ENCODE measurements at places on chromosomes 13 and 19. TPM values are rescaled to one million over a fixed set of nuclear protein-coding genes. Genes with fewer than 3 reads are reported as not detected.

- no peak for DNase-seq
Observed at GRCh38 chr19:16516381-16516780, 20.2 kb downstream of the C19orf44 start.

GRCh38 chr19:45477713-45478453, 10.1 kb downstream of the FOSB start:
- no peak for DNase-seq

- DNase-seq: no peak
Observed at GRCh38 chr13:40798380-40798779, 9.0 kb downstream of the SLC25A15 start.

- DNase-seq: no peak
Observed at GRCh38 chr19:8392017-8392591, 1.9 kb downstream of the RAB11B start.

DNA sequence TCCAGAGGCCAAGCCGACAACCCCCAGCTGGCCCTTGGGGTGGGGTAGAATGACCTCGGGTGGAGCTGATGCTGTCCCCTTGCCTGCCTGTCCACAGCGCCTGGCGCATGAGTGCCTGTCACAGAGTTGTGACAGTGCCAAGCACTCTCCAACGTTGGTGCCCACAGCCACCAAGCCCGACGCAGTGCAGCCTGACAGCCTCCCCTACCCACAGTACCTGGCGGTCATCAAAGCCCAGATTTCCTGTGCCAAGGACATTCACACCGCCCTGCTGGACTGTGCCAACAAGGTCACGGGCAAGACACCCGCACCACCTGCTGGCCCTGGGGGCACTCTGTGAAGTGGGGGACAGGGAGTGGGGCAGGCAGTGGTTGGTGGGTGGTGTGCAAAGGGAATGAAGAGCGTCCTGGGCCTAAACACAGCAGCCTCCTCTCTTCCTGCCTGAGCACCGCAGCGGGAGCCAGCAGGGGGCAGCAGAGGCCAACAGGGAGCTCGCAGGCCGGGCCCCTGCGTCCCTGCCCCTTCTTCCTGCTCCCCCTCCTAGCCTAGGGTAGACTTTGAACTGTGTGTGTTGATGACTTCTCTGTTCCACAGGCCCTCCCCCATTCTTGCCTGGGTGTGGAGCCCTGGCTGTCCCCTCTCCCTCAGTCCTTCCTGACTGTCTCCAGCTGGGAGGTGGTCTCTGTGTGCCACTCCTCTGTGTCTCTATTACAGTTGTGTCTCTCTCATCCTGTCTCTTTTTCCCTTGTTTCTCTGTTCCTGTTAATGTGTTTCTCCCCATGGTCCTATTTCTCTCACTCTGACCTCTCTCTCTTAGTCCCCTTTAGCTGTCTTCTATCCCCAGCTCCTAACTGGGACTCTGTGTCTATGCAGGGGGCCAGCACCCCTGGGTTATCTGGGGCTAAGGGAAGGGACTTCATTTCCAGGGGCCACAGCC, 6.5 kb downstream of the MED29 start:
- peak; percentile 92 for DNase-seq

DNA sequence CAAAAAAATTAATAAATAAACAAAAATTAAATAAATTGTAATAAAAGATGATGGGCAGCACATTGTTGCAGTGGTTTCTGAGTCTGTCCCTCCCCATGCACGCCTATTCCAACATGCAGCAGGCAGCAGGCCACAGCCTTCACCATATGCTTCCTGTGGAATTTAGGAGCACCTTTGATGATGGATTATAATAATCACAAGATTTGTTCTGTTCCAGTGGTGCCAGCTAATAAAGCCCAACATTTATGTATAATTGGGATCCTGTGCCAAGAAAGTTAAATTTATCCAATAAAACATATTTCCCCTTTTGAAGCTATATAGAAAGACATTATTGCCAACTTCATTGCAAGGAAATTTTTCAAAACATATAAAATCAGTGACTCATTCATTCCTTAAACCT, 328.6 kb downstream of the FGF14 start:
- no peak for DNase-seq

DNA sequence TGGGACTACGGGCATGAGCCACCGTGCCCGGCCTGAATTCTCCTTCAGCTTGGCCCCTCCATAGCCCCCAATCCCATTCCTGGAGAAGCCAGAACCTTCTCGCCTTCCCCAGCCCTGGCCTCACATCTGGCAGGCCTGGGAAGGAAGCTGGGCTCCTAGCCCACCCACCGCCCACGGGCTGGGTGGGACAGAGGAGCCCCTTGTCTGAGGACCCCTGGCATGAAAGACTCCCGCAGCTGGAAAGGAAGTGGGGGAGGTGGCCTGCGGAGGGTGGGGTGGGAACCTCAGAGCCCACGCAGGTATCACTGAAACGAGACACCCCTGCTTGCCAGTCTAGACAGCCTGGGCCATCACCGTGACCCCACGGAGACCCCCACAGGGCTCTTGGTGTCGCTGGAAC, 7.7 kb upstream of the NANOS3 start:
- no peak for DNase-seq

DNA sequence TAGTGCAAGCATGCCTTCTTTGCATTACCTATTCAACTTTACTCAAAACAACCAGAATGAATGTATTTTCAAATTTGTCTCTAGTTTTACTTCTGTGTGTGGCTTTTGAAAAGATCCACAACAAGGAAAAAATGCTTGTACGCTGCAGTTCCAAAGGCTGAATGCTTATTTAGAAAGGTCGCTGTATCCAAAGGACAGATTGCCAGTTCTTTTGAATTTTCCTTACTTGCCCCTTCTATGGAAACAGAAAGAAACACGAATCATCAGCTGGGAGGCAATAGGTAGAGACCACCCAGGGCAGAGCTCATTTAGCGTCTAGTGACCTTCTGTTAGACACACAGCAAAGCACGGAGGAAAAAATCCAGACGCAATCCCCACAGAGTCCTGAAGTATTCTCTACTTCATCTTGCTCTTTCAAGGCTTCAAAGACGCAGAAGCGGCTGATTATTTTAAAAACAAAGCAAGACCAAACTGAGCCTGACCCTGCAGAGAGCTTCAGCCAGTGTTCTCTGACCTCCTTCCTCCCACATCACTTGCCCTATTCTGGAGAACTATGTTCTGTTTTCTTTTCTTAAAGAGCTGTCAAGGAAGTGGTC, 674.6 kb upstream of the SGCG start:
- DNase-seq: no peak

DNA sequence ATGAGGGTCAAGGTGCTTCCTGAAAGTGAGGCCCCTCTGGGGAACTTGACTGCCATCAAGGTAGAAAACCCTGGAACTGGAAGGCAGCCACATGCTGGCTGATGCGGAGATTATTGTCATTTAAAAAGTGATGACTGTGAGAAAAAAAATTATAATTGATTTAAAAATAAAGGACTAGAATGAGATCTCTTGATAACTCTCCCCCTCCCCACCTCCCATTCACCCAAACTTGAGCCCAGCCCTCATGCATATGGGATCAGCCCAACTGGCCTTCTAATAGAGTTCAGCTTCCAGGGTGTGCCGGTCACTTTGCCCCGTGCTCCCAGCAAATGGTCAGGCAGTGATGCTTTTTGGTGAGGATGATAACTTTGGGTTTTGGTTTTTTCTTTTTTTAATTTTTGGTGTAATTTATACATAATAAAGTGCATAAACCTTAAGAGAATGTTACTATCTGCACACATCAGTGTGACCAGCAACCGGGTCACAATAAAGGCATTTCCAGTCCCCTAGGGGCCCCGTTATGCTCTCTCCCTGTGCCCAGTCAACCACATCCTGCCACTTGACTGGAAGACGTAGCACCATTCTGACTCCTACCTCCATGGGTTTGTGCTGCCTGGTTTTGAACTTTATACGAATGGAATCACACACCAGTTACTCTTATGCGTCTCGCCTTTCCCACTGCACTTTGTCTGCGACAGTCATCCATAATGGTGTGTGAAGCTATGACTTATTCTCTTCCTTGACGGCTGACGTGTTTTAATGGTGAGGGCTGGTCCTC, 187.9 kb downstream of the USP12 start:
- DNase-seq: no peak

- DNase-seq: no peak
Observed at GRCh38 chr19:36023432-36023831, 9.2 kb downstream of the CLIP3 start.

DNA sequence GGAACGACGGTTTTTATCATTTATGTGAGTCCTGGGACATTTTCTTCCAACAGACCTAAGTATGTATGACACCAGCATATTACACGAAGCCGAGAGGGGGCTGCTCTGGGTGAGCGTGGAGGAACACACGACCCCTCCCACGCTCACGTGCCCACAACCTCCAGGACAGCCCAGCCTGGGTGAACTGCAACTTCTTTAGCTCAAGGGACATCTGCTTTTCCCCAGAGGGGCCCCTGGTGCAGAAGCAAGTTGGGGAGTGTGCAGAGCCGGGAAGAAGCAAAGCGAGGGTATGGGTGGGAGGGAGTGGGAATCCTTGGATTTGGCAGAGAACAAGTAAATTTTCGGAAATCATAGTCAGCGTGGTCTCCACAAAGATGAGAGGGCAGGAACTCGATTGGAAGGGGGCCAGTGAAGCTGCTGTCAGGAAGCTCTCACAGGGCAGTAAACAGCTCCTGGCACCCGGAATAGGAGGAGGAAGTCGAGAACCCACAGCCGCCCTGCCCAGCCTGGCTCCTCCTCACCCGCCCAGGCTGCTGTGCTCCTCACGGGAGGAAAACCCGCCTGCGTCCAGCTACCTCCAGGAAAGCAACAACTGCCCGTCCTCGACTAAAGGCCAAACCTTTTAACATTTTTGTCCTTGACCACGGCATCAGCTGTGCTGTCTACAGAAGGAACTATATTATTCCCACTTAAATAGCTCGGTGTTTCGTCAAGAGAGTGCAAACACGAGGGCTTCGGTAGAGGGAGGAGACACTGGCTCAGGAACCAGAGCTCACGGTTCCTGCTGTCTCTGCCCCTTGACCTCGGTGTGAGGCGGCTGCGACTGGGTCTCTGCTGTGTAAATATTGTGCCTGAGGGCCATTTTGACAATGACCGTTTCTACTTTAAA, 17.2 kb upstream of the CFAP97D2 start:
- DNase-seq: peak; percentile 64

- DNase-seq: peak; percentile 93
Observed at GRCh38 chr13:74575729-74576125, 441.5 kb upstream of the KLF12 start.

DNA sequence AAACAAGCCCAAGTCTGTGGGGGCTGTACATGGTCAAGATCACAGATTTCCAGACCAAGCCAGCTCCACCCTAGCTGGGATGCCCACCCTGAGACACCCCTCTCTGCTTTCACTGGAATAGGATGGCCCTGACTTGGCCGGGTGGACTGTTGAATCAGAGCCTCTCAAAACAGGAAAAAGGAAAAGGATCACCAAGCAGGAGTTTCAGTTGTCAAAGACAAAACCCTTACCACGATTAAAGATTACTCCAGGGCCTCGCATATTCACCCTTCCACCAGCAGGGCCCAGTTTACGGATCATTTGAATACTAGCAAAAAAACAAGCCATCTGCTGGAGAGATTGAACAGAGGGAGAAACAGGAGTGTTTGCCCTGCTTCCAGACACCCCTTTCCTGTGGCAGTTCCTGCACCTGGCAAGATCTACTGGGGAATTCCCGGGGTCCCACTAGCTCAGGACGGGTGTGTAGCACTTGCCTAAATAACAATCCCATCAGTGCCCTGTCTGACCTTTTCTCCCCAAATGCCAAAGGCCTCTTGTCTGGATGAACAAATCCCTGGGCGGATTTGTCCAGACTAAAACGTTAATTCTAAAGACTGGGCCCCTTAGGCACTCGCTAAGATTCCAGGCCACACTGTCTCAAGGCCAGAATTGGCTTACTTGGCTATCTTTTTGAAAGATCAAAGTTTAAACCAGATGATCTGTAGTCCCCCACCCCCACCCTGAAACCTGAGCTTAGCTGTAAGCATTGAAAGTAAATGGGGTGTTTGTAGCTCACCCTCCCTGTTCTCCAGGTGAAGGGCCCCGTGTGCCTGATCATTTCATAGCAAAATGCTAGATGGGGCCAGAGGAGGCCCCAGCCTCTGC, 38.4 kb downstream of the ACTN4 start:
- peak; percentile 44 for DNase-seq

GRCh38 chr13:104011505-104012241, 945.5 kb upstream of the SLC10A2 start:
- DNase-seq: no peak

DNA sequence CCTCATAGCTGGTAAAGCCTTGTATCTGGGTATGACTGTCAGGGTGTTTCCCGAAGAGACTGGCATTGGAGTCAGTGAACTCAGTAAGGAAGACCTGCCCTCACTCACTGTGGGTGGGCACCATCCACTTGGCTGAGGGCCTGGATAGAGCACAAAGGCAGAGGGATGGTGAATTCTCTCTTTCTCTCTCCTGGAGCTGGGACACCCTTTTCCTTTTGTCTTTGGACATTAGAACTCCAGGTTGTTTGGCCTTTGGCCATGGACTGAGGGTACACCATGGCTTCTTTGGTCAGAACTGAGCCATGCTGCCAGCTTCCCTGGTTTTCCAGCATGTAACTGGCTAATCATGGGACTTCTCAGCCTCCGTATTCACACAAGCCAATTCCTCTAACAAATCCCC, 4.6 kb upstream of the CEACAM1 start:
- no peak for DNase-seq

- no peak for DNase-seq
Observed at GRCh38 chr19:17103177-17103576, 27.6 kb downstream of the MYO9B start.

DNA sequence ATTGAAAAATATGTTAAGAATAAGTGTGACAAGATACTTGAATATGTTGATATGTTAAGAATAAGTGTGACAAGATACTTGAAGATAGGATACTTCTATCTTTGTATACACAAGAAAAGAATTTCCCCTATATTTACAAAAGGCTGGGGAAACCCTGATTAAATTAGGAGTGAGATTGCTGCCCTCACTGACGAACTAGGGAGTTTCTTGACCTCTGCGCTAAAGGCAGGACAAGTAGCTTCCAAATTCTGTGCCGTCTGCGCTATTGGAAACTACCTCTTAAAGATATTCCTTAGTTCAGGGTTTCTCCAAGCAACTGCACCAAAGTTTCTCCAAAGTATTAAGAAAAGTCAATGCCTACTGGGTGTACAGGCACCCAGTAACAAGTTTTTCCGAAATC, 730 bp downstream of the ZNF260 start:
- DNase-seq: no peak

SIGLEC12 gene
- not detected for total RNA-seq

FOXA3 gene
- not detected for total RNA-seq

CCL25 gene
- not detected for total RNA-seq

CEACAM4 gene
- total RNA-seq: 0.91 TPM

RAB3A gene
- total RNA-seq: 29.2 TPM

TYROBP gene
- total RNA-seq: 88.7 TPM

ZNF699 gene
- total RNA-seq: 4.3 TPM

BAX gene
- total RNA-seq: 28.8 TPM
